ENCODE measurements at places on chromosomes 7 and 10.
A peak's percentile ranks its signal among the peaks of the same experiment; 100 is the strongest.

- no peak for DNase-seq
Observed at GRCh38 chr10:1499359-1499957, 237.9 kb downstream of the ADARB2 start.

DNA sequence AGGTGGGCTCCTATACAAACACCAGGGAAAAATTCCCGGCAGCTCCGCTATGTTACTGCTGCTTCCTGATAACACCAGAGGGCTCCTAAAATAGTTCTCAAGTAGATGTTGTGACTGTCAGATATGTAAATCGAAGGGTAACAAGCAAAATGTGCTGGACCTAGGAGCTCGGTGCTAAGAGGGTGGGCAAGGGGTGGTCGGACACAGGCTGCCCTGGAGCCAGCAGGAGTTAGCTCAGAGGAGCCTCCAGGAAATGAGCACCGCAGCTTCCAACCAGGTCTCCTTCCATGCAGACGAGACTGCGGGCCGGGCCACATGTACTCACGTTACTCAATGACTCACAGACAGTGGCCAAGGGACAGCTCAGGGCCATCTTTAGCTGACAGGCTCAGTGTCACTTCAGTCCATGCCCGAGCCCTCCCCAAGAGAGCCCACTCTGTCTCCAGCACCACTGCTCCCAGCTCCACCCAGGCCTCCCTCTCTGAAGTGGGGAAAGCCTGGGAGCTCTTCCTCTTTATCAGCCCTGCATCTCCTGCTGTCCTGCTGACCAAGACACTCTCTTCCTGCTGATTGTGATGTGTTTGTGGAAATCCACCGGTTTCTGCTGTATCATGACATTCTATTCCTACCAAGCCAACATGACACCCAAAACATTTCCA is 37.2 kb upstream of the TMEM273 start:
- no peak for DNase-seq

DNA sequence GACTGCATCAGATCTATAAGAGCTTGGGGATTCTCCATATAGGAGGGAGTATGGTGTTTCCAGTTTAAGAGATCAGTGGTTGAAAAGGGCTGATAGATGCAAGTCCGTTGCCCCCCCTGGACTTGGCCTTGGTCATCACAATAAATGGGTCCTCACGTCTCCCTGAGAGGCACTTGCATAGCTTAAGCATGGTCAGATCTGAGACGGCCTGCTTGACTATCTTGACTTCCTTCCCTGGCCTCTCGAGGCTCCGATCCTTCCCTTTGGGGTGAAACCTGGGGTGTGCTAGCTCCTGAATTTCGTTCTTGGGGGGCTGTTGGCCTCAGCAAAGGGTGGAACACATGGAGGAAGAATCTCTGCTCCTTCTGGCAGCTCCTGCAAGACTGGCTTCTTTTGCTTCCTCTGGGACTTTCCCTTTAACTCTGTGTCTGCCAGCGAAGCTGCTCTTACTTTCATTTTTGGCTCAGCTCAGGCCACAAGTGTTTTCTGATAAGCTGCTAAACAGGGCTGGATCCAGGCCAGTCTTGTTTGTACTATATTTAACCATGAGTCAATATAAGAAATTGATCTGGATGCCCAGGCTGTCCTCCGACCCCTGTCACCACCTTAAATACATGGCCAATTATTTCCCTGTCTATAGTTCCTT is 11.2 kb upstream of the ZNF485 start:
- DNase-seq, result peak; percentile 35

DNA sequence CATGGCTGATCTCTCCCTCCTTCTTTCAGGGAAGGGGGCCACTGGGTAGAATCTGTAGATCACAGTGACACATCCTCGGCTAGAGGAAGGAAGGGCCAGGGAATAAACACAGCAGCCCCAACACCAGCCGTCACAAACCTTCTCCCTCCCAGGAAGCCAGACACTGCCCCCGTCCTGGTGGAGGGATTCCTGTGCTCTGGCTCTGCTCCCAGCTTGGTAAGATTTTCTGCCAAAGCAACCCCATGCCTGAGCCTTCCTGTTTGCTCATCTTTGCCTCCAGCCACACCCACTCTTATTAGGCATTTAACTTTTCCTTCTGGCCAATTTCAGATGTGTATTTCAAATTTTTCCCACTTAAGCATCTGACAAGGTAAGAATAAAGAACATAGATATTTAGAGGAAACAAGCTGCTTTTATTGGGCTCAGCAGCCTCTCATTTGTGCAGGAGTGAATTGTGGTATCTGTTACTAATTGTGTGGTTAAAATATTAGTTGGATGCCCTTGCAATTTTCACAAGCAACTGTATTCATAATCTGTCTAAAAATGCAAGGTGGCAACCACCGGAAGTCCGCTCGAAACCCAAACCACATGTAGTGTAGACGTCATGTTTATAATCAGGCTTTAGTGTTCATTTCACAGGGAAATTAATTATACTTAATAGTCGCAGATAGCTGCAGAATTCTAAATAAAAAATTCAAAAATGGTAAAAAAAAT is 13.2 kb upstream of the NPS start:
- DNase-seq, result peak; percentile 22

Measured in kidney tubule cell (primary cell).